ENCODE measurements at places on chromosomes 1 and 21.

DNA sequence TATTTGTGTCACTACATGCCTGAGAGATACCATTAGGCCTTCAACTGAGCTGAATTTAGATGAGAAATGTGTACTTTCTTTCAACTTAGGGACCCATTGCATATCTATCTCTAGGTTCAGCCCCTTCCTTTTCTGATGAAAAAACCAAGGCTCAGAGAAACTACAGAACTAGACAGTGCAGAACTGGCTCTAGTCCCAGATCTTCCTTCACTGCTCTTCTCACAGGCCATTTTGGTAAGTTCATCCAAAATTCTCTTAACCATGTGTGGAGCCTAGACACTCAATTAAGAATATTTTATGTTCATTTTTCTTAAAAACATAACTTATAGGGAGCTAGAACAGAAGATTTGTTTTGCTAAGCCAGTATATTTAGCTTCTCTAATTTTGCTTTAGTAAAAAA is 128.9 kb downstream of the ASTN1 start:
- no peak for DNase-seq

DNA sequence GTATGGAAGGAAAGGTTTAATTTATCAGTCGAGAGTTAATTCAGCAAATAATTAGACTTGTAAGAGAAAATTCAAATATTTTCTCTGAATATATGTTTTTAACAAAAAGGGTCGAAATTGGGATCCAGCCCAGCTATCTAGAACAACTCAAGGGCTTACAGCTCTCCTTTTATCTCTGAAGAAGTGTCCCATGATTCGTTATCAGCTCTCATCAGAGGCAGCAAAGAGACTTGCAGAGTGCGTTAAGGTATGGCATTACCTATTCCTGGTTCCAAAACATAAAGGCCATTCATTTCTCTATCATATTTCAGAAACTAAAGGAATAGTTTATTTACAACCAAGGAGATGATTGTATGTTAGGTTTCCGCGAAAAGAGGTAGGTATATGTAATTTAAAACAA is 9.4 kb downstream of the VPS45 start:
- no peak for DNase-seq

GRCh38 chr1:194394676-194395075 is 1208.3 kb upstream of the B3GALT2 start:
- DNase-seq: no peak

DNA sequence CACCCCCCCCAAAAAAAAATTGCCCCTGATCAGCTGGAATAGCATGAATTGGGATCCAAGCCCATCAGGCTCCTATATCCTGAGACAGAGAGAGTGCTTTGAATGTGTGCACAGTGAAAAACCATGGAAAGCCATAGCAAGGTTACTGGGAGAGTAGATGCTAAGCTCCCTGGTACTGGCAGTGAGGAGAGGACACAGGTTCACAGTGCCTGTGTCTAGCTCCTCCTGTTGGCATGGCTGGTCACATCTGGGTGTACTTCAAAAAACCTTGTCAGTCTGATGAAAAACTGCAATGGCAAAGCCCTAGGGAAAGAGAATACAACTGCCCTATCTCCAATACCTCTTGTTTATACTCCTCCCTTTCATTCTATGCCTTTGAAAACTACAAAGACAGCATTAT is 12.9 kb downstream of the COPA start:
- DNase-seq: no peak

GRCh38 chr1:241235256-241235897 is 121.6 kb downstream of the RGS7 start:
- DNase-seq: peak; percentile 7

DNA sequence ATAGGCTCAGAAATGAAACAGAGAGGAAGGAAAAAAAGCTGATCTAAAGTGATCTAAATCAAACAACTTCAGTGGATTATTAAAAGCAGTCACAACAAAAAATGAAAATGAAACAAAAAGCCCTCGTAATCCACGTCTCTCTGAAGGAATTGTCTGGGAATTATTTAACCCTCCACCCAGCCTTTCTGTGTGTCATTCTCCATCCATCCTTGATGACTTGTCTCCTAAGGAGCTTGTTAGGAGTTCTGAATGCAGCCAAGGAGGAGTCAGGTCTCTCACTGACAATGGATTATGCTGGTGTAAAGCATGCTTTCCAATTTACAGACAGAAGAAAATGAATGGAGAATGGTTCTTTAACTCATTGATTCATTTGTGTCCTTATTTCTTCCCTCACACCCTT is 359.3 kb upstream of the RUNX1 start:
- peak; percentile 53 for DNase-seq

GRCh38 chr21:14076143-14076806 is 134.5 kb downstream of the LIPI start:
- no peak for DNase-seq

DNA sequence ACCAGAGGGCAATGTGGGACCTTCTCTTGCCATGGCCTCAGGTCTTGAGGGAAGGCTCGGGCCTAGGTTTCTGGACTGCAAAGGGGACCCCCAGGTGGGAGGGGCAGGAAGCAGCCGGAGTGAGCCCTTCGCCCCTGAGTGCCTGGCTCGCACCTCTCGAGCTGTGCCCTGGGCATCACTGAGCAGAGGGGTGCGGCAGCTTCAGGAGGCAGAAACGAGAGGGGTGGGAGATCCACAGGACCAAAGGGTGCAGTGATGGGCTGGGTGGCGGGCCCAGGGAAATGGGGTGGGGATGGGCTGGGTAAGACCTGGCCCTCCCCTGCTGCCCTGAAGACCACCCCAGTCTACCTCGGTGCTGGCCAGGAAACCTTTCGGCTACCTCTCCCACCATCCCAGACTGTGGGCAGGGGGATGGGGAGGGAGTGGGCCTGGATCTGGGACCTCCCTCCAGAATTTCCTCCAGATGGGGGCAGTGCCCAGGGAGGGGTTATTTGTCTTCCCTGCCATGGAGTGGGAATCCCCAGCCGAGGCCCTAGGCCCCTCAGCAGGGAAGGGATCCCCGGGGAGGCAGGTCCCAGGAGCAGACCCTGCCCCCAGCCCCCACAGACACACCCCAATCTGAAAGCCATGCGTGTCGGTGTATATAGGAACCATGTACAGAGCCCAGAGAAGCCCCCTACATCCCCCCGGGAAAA is 21.3 kb downstream of the A3GALT2 start:
- DNase-seq: no peak

All from fibroblast of lung (primary cell).